Caki2 (cell line): ENCODE measurements at places on chromosomes 7 and 10.

GRCh38 chr7:13908667-13909397 is 80.6 kb downstream of the ETV1 start:
- no peak for DNase-seq

- no peak for DNase-seq
Measured at GRCh38 chr7:67478066-67478465, 481.4 kb downstream of the TYW1 start.

DNA sequence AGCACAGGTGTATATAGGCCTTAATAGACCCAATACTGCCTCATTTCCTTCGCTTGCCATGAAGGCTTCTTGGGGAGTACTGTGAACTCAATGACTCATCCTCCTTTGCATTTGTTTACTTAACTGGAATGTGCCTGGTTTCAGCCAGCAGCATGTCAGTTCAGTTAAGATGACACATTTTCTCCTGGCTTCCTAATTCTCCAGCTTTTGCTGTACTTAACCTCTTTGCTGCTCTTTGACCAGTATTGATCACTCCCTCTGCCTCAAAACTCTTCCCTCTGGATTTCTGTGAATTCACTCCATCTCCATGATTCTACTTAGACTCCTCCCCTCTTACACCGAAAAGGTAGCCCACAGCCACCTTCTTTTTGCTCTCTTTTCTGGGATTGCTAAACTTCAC is 135.7 kb downstream of the MAGI2 start:
- peak; percentile 64 for DNase-seq

GRCh38 chr7:21542891-21543527 is at the start of gene DNAH11:
TSS of gene DNAH11 (plus strand) at chr7:21543039. CDS start at chr7:21543246, 207 bp downstream.
- peak; percentile 70 for DNase-seq

GRCh38 chr10:118842843-118843624 is 88.3 kb upstream of the CACUL1 start:
- DNase-seq = no peak

- DNase-seq = no peak
Measured at GRCh38 chr10:1643908-1644179, 93.5 kb downstream of the ADARB2 start.

DNA sequence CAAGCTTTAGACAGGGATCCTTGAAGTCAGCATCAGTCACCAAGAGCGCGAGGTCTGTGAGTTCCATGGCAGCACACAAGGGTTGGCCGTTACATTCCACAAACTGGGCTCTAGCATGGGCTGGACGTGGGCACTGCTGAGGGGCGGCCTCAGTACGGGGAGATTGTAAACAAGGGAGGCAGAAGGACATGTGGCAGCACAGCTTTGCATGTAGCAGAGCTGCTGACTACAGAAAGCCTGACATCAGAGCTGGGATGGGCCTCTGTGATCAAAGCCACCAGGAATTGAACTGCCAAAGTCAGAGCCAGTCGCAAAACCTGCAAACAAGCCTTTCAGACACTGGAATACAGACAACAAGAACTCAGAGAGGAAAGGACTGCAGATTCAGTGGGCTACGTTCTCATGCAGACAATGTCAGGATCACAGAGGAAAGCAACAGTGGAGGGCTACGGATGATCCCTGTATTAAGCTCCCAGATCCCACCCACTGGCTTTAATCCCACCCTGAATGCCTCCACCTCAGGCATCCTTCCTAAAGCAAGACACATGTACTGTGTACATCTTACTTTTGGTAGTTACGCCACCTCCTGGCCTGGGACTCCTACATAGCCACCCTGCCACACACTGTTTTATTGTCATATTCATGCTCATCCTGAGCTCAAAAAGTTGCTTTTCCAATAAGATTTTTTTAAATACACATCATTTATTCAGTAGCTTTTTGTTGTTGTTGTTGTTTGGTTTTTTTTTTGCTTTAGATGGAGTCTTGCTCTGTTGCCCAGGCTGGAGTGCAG is 291.1 kb upstream of the IMMP2L start:
- DNase-seq = no peak

GRCh38 chr10:96588616-96589419 is 2.0 kb upstream of the TM9SF3 start:
- DNase-seq = peak; percentile 44

DNA sequence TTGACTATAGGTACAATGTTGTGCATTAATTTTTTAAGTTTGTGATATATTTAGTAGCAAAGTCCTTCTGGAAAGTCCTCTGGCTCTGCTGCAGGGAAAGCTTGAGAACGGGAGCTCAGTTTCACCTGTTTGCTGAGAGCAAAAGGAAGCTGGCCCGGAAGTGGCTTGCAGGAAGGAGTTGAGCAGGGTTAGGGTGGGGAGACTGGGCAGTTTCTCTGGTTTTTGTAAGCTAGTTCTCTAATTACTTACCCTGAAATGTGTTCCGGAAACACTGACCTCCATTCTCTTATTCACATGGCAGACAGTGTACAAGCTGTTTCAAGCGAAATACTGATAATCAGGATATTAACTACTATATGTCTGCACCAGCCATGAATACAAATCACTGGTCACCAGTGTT is 22.3 kb downstream of the MAP3K8 start:
- no peak for DNase-seq

DNA sequence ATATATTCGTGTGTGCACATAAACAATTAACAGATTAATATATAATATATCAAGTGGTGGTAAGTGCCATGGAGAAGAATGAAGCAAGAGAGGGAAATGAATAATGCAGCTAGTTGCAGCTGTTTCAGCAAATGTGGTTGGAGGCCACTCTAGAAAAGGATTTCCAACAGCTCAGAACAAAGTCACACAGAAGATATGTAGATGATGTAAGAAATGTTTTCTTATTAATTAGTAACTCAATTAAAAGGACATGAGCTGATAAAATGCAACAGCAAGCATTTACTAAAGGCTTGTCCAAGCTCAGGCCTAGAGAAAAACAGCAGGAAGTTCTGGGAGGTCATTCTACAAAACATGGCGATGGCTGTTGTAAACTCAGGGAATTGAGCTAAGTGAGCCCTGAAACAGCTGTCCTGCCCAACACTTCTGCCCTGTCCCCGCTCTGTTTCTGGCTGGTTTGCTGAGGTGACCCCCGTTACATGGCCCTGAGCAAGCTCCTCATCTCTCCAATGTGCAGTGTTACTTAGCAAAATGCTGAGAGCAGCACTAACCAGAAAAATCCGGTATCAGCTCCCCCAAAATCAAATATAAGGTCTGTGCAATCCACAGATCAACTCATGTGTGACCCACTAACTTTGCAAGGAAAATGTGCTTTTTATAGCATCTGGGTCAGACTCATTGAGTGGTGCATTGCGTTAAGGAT is 23.4 kb upstream of the C10orf67 start:
- no peak for DNase-seq

DNA sequence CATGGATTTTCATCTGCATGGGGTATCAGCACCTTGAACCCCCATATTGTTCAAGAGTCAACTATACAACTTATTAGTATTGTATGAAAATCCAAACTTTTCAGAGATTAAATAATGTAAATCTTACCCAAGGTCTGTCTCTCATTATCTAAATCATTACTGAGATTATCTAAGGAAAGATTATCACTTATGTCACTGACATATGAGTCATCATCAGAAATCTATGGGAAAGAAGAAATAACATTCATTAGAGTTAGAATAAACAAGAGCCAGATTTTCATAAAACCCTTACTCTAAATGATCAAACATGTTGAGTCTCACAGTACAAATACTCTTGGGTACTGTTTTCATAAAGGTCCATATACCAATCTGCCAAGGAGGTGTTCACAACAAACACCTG is 83.3 kb upstream of the GSDME start:
- no peak for DNase-seq

DNA sequence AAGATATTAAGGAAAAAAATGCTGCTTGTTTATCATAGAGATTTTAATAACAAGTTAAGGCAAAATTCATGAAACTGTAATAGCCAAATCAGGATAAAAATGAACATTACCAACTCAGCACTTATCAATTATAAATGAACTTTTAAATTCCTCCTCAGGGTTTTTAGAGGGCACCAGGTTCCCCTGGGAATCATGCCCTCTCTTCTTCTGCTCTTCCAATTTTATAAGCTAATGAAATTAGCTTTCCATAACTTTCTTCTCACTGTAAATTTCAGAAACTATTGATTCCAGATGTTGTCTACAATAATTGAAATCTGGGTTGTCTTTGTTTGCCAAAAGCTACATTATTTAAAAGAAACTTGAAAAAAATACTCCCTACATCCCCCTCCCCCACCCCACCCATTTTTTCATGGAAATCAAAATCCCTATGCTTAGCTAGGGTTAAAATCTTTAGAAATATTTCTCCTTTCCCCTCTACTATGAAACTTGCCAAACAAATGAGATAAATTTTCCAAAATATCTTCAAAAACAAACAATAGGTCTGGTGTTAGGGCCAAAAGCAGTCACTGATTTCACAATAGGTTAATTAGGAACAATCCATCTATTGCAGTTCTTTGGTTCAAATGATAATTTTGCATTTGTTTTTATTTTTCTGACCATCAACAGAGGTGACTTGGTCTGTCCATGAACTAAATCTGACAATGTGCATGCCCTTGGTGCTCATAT is 187.7 kb downstream of the DOCK4 start:
- DNase-seq = no peak

GRCh38 chr10:86960003-86960862 is 1.8 kb downstream of the SNCG start:
- DNase-seq = peak; percentile 78
